ENCODE measurements at places on chromosomes 13 and 19.

- DNase-seq, result peak; percentile 39
Measured at GRCh38 chr13:20412691-20413355, 112.8 kb downstream of the CRYL1 start.

GRCh38 chr19:37218592-37218935 lies 550 bp downstream of the ZNF383 start:
- DNase-seq, result peak; percentile 2

GRCh38 chr19:41225238-41226052 lies 6.4 kb downstream of the AXL start:
- peak; percentile 99 for DNase-seq

GRCh38 chr19:38901683-38902082 lies 1.9 kb downstream of the NFKBIB start:
- no peak for DNase-seq

- DNase-seq, result peak; percentile 94
Measured at GRCh38 chr19:15251749-15252397, 19.6 kb upstream of the EPHX3 start.

DNA sequence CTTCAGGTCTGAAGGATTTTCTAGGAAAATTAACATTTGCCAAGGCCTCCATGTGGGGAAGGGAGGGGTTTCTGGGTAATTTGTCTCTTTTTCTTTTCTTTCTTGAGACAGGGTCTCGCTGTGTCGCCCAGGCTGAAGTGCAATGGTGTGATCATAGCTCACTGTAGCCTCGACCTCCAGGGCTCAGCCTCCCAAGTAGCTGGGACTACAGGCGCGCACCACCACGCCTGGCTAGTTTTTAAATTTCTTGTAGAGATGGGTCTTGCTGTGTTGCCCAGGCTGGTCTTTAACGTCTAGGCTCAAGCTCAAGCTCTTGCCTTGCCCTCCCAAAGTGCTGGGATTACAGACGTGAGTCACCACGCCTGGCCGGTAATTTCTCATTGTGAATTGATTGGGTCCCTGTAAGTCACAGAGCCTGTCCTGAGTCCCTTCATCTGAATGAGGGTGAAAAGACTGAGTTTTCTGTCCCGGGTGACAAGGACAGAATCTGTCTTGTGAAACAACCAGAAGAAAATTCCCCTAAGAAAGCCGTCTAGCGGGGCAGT lies 10.0 kb upstream of the SPC24 start:
- DNase-seq, result no peak

GRCh38 chr19:3146677-3147100 lies 10.9 kb downstream of the GNA15 start:
- no peak for DNase-seq

- peak; percentile 92 for DNase-seq
Measured at GRCh38 chr19:51703575-51704515, 10.7 kb downstream of the SPACA6 start.

GRCh38 chr19:4745986-4746385 lies 22.3 kb upstream of the DPP9 start:
- no peak for DNase-seq
